Activated CD8-positive, alpha-beta memory T cell treated with anti-CD3 and anti-CD28 coated beads, Interleukin-2, amount 50 U/mL, for 48 hours (primary cell): ENCODE measurements at places on chromosomes 12 and 14.

DNA sequence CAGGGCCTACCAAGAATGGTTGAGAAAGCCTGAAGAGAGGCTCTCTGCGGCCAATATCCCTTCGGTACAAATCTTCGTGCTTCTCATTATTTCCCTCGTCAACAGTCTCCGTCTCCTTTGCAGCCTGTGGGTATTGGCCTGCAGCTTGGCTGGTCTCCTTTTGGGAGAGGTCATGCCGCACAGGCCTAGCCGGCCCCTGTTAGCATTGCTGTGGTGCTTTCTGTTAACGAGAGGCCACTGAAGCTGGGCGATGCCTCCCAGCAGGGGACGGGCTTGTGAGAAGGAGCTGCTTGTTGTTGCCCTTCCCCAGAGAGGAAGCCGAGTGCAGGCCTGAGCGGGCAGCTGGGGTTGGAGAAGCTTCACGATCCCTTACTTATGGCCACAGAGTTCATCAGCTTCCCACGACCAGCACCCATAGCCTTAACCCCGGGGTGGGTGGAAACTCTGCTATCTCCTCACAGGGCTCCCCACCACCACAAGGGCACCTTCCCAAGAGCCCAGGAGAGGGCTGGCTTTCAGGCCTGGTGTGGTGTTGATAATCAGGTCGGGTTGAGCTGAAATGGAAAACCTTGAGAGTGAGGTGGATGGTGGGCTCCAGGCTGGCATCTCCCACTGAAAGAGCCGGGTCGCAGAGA, 228.6 kb downstream of the ZFP36L1 start:
- no peak for DNase-seq

DNA sequence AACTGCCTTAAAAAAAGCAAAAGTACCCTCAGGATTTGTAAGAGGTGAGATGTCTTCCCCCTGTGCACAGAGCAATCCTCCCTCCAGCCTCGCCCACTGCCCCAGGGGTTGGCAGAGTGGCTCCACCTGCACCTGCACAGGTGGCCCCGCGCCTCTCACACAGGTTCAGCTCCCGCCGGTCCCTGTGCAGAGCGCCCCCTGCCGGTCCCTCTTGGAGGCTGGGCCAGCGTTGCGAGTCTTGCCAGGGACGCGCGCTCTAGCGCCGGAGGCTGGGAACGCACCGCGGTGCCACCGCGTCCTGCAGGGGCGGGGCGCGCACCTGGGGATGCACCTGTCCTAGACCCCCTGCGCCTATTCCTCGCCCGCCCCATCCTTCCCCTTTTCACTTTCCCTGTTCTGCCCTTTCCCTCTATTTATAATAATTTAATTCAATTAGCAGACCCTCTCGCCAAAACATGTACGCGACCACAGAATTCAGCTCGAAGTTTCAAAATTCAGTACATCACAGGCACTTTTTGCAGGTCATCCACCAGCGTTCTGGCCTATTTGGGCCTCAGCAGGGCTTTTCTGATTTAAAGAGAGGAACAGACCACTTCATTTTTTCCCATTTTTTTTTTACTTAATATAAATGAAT, 618.6 kb downstream of the AACS start:
- DNase-seq, result peak; percentile 86

- DNase-seq, result no peak
These were observed 159.1 kb downstream of the ANO4 start for GRCh38 chr12:100953677-100954076.

DNA sequence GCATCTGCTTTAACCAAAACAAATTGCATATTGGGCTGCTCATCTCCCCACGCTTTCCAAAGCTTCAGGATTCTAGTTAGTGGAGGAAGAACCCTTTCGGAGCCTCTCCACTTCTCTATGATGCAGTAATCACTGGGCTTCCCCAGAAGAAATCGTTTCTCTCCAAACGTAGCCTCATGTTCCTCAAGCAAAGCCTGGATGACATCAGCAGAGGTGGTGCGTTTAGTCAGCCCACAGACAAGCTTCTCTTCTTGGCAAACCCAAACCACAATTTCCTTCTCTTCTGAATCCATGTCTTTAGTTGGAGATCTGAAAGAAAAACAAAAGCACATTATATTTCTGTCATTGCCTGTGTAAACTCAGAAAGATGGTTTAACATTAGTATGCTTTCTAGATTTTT, 30.6 kb downstream of the RASSF9 start:
- DNase-seq, result no peak

DNA sequence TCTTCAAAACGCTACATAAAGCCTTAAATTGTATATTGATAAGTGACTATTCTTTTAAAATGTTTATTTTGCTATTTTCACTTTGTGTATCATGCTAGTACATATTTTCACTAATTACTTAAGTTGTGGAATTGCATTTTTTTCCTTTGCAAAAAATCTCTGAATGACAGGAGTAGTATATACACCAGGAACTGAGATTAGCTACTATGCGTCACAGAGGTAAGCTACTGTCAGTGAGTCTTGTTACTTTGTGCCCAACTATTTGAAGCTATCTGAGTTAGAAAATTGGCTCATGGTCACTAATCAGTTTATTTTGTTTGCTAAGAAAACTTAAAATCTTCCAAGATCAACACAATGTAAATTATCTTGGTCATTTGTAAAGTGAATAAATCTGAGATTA, 887.4 kb downstream of the TMTC2 start:
- DNase-seq, result no peak

DNA sequence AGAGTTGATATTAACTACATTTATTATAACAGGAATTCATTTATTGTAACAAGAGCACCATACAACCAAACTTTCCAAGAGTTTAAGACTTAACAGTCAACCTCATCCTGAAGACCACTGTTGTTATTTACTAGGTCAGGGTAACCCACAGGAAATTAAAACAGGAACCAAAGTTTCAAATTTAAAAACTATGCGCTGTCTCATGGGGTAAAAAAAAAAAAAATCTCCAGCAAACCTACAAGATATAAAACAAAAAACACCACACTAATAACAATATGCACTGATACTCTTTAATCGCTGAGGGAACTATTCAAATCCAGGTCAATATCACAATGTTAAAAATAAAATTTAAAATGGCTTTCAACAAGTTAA, 44.5 kb downstream of the FOXN3 start:
- DNase-seq, result no peak

DNA sequence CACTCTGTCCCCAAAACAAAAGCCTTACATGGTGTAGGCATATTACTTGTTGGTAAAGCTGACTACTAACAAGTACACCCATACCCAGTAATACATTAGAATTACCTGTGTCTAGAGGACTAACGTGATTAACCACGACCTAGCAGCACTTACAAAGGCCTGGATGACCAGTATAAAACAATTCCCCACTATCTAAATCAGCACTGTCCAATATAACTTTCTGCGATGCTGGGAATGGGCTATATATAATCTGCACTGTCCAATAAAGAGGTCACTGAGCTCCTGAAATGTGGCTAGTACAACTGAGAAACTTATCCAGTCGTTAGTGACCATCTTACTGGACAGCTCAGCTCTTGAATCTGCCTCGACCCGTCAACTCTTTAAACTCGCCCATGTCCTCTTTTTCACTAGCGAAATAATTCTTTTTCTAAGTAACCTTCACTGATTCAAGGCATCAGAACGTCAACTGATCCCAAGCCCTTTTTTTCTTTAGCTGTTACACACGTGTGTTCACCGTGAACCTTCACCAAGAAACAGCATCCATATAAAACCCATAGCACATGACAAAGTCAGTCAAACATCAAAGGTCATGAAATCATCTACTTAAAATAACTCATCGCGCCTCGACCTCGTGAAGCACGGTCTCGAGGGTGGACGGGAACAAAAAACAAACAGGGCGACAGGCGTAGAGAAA, 905 bp upstream of the CIPC start:
- DNase-seq, result no peak
